A172 (cell line): ENCODE measurements at places on chromosomes 12 and 14. TPM values are rescaled to one million over a fixed set of nuclear protein-coding genes. Genes with fewer than 3 reads are reported as not detected.

The ANO2 gene
- 2.1 and 2.7 TPM in 2 replicates for total RNA-seq

The RAB35 gene
- 30.0 and 35.5 TPM in 2 replicates for total RNA-seq

The TOMM20L gene
- not detected in 2 replicates for total RNA-seq

The PTPRR gene
- total RNA-seq, result 35.8 and 41.5 TPM in 2 replicates

The L2HGDH gene
- total RNA-seq, result 3.3 and 3.7 TPM in 2 replicates

The STK38L gene
- 30.7 and 34.8 TPM in 2 replicates for total RNA-seq

The CCDC175 gene
- not detected in 2 replicates for total RNA-seq

The PRPF39 gene
- total RNA-seq, result 19.4 and 20.0 TPM in 2 replicates

The SP1 gene
- total RNA-seq, result 30.2 and 32.8 TPM in 2 replicates

The MGAT4C gene
- 0.05 TPM in 1 of 2 replicates, not detected in the other for total RNA-seq

The PTCSC3 gene
- not detected in 2 replicates for total RNA-seq

The PLXNC1 gene
- total RNA-seq, result 0.07 and 0.29 TPM in 2 replicates

The CBLN3 gene
- 0.17 TPM in 1 of 2 replicates, not detected in the other for total RNA-seq

The STYK1 gene
- 0.12 and 9.9 TPM in 2 replicates for total RNA-seq

The OAS2 gene
- total RNA-seq, result 1.7 and 6.5 TPM in 2 replicates

The PMCH gene
- total RNA-seq, result not detected in 2 replicates

The ADAMTS20 gene
- total RNA-seq, result 0.22 TPM in 1 of 2 replicates, not detected in the other

The RPS6KL1 gene
- total RNA-seq, result not detected in 2 replicates

The ESRRB gene
- not detected in 2 replicates for total RNA-seq

The ACSS3 gene
- total RNA-seq, result not detected in 2 replicates

The LTBP2 gene
- 5.7 and 5.8 TPM in 2 replicates for total RNA-seq

The C14orf119 gene
- 23.0 and 34.5 TPM in 2 replicates for total RNA-seq

The GSC gene
- total RNA-seq, result not detected in 2 replicates

The NFATC4 gene
- not detected in 2 replicates for total RNA-seq

The MMP19 gene
- 4.2 and 5.2 TPM in 2 replicates for total RNA-seq

The TCTN1 gene
- total RNA-seq, result 48.9 and 94.0 TPM in 2 replicates

The APOF gene
- total RNA-seq, result not detected in 2 replicates

The ATL1 gene
- total RNA-seq, result 14.0 and 15.8 TPM in 2 replicates

The PTHLH gene
- 0.41 and 3.1 TPM in 2 replicates for total RNA-seq

The NEUROD4 gene
- not detected in 2 replicates for total RNA-seq

The FBLN5 gene
- 2.6 and 8.6 TPM in 2 replicates for total RNA-seq

The KLHL33 gene
- not detected in 2 replicates for total RNA-seq

The SLC22A17 gene
- 10.3 and 11.6 TPM in 2 replicates for total RNA-seq

The AACS gene
- 26.6 and 32.1 TPM in 2 replicates for total RNA-seq

The SRRM4 gene
- not detected in 2 replicates for total RNA-seq

The SMOC1 gene
- total RNA-seq, result not detected in 2 replicates

The OR4K13 gene
- not detected in 2 replicates for total RNA-seq

The DAO gene
- total RNA-seq, result not detected in 2 replicates

The DDX54 gene
- 56.4 and 69.1 TPM in 2 replicates for total RNA-seq

The SLC25A29 gene
- total RNA-seq, result 34.7 and 37.5 TPM in 2 replicates

The MYBPC1 gene
- not detected in 2 replicates for total RNA-seq

The SLC39A9 gene
- total RNA-seq, result 53.9 and 64.5 TPM in 2 replicates

The CLEC4C gene
- not detected in 2 replicates for total RNA-seq

The ALDH6A1 gene
- 5.0 and 5.2 TPM in 2 replicates for total RNA-seq

The SMCO2 gene
- total RNA-seq, result not detected in 2 replicates

The IL22 gene
- total RNA-seq, result not detected in 2 replicates

The MANSC4 gene
- total RNA-seq, result not detected in 2 replicates

The KLRB1 gene
- not detected in 2 replicates for total RNA-seq

The ZNF10 gene
- 4.6 and 6.3 TPM in 2 replicates for total RNA-seq

The RERGL gene
- not detected in 2 replicates for total RNA-seq
